Upper lobe of left lung (tissue), 6 donors: ENCODE measurements at places on chromosomes 12 and 14. TPM values are rescaled to one million over a fixed set of nuclear protein-coding genes. Genes with fewer than 3 reads are reported as not detected.

Gene GLT1D1
- total RNA-seq: 7.3 TPM

Gene ITGA5
- total RNA-seq: 85.9 TPM

Gene KLHDC1
- 4.9 TPM for total RNA-seq

Gene LMNTD1
- 17.8 TPM for total RNA-seq

Gene MANSC1
- total RNA-seq: 17.6 TPM

Gene DDX23
- total RNA-seq: 89.9 TPM

Gene KRT80
- 5.1 TPM for total RNA-seq

DNA sequence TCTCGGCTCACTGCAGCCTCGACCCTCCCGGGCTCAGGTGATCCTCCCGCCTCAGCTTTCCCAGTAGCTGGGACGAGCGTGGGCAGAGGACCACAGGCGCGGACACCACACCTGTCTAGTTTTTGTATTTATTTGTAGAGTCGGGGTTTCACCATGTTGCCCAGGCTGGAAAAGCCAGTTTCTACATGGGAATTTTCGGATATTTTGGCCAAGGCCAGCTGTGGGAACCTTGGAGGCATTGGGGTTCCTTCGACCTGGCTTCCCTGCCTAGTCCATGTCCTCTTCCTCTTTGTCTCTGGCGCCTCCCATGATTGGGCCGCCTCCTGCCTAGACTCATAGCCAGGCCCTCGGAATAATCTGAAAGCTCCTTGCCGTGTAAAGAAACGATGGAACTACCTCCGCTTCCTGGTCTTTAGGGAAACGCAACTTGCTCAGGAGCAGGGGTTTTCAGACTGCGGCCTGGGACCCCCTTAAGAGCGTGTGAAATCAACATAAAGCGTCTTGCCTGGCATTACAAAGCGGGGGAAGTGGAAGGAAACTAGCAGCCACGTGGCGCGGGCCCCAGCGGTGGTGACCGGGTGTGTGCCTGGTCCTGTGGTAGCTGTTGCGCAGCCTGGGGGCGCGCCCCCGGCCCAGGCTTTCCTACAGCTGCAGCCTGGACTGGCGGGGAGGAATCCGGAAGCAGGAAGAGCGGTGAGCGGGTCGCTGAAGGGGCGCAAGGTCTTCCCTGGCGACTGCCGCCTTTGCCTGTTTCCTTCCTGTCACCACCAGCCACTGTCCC, 1.4 kb upstream of the HSP90AA1 start:
- H3K27ac ChIP-seq: peak overlapping the region; percentile 100
- H3K4me1 ChIP-seq: peaks cover 30% of the 10 kb centered on the region

GRCh38 chr12:114916541-114916940, 232.6 kb upstream of the TBX3 start:
- no peaks in the 10 kb centered on the region for H3K27me3 ChIP-seq
- no peaks in the 10 kb centered on the region for H3K4me1 ChIP-seq
- no peak overlapping the region for H3K27ac ChIP-seq
- no peak for DNase-seq
- no peak overlapping the region for H3K4me3 ChIP-seq
- no peaks in the 10 kb centered on the region for H3K36me3 ChIP-seq

DNA sequence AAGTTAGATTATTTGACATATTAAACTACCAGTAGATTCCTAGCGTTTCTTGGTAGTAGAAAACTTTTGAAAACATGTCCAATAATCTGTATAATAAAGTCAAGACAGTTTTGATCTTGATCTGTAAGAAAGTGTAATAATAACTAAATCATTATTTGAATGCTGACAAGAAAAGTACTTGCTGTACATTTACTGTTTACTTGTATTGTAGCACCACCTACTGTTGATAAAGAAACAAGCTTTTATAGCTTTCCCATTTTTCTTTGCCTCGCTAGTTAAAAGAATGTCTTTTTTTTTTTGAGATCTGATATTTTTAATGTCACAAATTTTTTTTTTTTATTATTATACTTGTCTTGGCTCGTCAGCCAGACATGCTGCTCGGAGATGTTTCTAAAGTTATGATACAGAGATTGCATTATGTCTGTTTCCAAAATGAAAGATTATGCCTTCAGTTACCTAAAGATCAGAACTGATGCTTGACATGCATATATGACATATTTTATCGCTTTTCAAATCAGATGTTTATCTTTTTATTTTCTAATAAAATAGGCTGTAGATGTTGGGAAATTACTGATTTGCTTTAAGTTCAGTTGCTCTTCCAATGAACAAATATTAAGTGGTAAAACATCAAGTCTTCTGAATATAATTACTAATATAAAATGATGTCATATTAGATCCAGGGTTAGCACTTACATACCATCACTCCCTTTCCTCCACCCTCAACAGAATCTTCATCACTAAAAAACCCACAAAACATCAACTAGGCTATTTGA, 140.5 kb downstream of the AKAP6 start:
- H3K4me3 ChIP-seq: no peak overlapping the region
- H3K36me3 ChIP-seq: no peaks in the 10 kb centered on the region
- H3K27ac ChIP-seq: no peak overlapping the region
- H3K4me1 ChIP-seq: peaks cover 3% of the 10 kb centered on the region
- no peaks in the 10 kb centered on the region for H3K27me3 ChIP-seq

DNA sequence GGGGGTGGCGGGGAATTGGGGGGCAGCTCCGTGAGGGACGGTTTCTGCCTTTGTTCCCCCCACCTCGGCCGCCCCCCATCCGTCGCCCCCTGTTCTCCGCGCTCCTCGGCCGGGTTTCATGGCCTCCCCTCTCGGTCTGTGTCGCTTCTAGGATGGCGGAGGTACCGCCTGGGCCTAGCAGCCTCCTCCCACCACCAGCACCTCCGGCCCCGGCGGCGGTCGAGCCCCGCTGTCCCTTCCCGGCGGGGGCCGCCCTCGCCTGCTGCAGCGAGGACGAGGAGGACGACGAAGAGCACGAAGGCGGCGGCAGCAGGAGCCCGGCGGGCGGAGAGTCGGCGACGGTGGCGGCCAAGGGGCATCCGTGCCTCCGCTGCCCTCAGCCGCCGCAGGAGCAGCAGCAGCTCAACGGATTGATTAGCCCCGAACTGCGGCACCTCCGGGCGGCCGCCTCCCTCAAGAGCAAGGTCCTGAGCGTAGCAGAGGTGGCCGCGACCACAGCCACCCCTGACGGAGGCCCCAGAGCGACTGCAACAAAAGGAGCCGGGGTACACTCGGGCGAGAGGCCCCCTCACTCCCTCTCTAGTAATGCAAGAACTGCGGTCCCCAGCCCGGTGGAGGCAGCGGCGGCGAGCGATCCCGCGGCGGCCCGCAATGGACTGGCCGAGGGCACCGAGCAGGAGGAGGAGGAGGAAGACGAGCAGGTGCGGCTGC, 575 bp downstream of the NAA30 start:
- H3K27me3 ChIP-seq: no peaks in the 10 kb centered on the region
- H3K27ac ChIP-seq: peak overlapping the region; percentile 90
- peak; percentile 38 for DNase-seq
- no peaks in the 10 kb centered on the region for H3K36me3 ChIP-seq
- peak overlapping the region; percentile 80 for H3K4me3 ChIP-seq
- H3K4me1 ChIP-seq: peaks cover 25% of the 10 kb centered on the region

DNA sequence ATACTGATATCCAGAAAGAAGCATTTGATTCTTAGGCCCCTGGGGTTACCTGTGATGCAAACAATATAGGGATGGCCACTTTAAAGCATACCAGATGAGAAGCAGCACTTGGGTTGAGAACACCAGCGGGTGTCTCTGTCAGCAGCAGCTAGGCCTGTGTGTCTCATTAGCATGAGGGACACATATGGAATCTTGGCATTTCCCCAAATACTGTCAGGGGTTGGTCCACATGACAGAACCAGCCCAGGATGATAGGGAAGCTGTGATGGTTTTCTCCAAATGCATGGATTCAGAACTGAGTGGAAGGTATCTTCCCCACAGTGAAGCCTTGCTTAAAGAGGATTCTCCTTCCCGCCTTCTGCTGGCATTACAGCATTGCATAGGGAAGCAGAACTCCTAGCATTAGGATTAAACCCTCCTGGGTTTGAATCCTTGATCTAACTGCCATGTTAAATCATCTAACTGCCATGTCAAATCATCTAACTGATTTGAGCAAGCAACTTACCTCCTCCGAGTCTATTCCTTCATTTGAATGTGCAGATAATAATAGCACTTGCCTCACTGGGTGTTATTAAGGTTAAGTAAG, 111.5 kb upstream of the WSCD2 start:
- H3K4me3 ChIP-seq: no peak overlapping the region
- H3K27ac ChIP-seq: no peak overlapping the region
- DNase-seq: no peak
- H3K4me1 ChIP-seq: no peaks in the 10 kb centered on the region
- no peaks in the 10 kb centered on the region for H3K36me3 ChIP-seq

GRCh38 chr12:9114946-9115345, 773 bp downstream of the A2M start:
- H3K4me1 ChIP-seq: peaks cover 12% of the 10 kb centered on the region
- DNase-seq: no peak
- no peak overlapping the region for H3K4me3 ChIP-seq
- H3K36me3 ChIP-seq: peaks cover 23% of the 10 kb centered on the region
- no peaks in the 10 kb centered on the region for H3K27me3 ChIP-seq
- H3K27ac ChIP-seq: peak overlapping the region; percentile 60

- H3K36me3 ChIP-seq: no peaks in the 10 kb centered on the region
- DNase-seq: no peak
- H3K4me1 ChIP-seq: no peaks in the 10 kb centered on the region
- no peak overlapping the region for H3K4me3 ChIP-seq
- no peak overlapping the region for H3K27ac ChIP-seq
- no peaks in the 10 kb centered on the region for H3K27me3 ChIP-seq
Observed at GRCh38 chr12:69167648-69168165, 71.7 kb upstream of the CPSF6 start.

GRCh38 chr12:78229591-78230101, 399.0 kb downstream of the NAV3 start:
- no peaks in the 10 kb centered on the region for H3K27me3 ChIP-seq
- DNase-seq: no peak
- no peak overlapping the region for H3K27ac ChIP-seq
- no peak overlapping the region for H3K4me3 ChIP-seq
- H3K36me3 ChIP-seq: no peaks in the 10 kb centered on the region
- H3K4me1 ChIP-seq: no peaks in the 10 kb centered on the region

- H3K4me3 ChIP-seq: no peak overlapping the region
- no peak for DNase-seq
- no peaks in the 10 kb centered on the region for H3K4me1 ChIP-seq
- H3K27ac ChIP-seq: no peak overlapping the region
- no peaks in the 10 kb centered on the region for H3K27me3 ChIP-seq
Observed at GRCh38 chr12:15971211-15971610, 60.1 kb downstream of the DERA start.
